SK-N-SH treated with all-trans-retinoic acid at 6 μM for 48 hours (cell line): ENCODE measurements at places on chromosomes 7 and 10.

GRCh38 chr7:45975367-45975766 lies 54.3 kb upstream of the IGFBP3 start:
- ATAC-seq, result no peak

DNA sequence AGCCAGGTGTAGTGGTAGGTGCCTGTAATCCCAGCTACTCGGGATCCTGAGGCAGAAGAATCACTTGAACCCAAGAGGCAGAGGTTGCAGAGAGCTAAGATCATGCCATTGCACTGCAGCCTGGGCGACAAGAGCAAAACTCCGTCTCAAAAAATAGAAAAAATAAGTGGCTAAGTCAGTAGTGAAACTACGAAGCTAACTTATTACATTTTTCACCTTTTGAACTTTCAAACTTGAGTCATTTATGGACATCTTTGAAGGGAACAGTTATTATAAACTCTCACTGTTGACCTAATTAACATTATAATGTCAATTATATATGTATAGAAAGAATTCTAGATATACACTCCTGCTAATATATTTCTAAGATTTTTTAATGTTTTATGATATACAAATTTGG lies 541.5 kb upstream of the C7orf33 start:
- ATAC-seq, result no peak

GRCh38 chr7:96720843-96721242 lies 11.2 kb upstream of the SEM1 start:
- ATAC-seq, result no peak

GRCh38 chr7:92824901-92825480 lies 11.4 kb downstream of the CDK6 start:
- ATAC-seq, result peak; percentile 8; the same call in 1 of the 3 replicates

- ATAC-seq, result no peak
Observed at GRCh38 chr7:157301610-157302120, 35.1 kb upstream of the DNAJB6 start.

- ATAC-seq, result no peak
Observed at GRCh38 chr10:15118615-15119014, 21.5 kb downstream of the RPP38 start.

- no peak for ATAC-seq
Observed at GRCh38 chr10:90317172-90317571, 540.7 kb downstream of the HTR7 start.

- ATAC-seq, result no peak
Observed at GRCh38 chr10:33570495-33570894, 236.0 kb upstream of the NRP1 start.

DNA sequence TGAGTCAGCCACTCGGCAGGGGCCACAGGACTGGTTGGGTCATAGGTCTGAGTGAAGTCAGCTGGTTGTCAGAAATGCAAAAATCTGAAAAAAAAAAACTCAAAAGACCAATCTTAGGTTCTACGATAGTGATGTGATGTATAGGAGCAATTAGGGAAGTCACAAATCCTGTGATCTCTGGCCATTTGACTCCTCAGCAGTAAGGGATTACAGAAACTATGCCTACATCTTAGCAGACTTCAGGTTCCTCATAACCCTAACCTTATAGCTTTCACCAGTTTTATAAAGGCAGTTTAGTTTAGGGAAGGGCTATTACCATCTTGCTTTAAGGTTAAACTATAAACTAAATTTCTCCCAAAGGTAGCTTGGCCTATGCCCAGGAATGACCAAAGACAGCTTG lies 163.1 kb upstream of the HGF start:
- ATAC-seq, result no peak

GRCh38 chr10:47334466-47335295 lies 12.4 kb downstream of the GDF2 start:
- no peak for ATAC-seq

DNA sequence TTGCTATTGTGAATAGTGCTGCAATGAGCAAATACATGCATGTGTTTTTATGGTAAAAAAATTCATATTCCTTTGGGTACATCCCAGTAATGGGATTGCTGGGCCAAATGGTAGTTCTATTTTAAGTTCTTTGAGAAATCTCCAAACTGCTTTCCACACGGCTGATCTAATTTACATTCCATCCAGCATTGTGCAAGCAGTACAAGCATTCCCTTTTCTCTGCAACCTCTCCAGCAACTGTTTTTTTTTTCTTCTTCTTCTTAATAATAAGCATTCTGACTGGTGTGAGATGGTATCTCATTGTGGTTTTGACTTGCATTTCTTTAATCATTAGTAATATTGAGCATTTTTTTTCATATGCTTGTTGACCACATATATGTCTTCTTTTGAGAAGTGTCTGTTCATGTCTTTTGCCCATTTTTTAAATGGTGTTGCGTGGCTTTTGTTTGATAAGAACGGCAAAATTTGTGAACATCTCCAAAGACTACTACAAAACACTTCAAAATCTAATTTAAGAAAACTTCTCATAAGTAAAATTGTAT lies 136.1 kb upstream of the MYO3A start:
- ATAC-seq, result no peak

DNA sequence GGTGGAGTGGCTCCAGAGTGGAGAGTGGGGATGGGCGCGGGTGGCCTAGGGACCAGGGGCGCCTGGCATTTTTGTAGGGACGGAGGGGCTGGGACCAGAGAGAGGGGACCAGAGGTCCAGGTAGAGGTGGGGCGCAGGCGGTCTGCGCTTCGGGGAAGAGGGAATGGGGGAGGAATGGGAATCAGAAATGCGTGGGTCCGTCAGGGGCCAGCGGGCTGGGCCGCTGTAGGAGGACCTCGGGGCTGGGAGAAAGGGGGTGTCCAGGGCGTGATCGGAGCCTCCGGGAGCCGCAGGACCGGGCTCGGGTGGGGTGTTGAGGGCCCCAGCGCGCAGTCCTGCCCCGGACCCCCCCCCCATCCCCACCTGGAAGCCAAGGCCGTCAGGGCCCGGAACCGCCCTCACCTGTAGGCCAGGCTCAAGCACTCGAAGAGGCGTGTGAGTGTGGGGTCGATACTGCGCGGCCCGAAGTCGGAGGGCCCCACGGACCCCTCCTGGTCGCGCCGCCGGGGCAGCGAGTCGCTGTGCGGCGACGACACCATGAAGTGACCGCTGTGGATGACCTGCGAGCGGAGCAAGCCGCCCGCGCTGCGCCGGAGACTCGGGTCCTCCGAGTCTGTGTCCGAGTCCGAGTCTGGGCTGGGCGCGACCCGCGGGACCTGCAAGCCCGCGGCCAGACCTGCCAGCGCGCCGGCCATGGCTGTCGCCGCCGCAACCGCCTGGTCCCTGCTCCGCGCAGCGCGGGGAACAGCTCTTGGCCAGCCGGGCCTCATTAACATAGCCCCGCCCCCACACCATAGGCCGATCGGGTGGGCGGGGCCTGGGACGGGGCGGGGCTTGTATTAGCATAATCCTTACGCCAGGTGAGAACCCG lies at the start of gene MLXIPL:
Gene MLXIPL (minus strand): TSS at position 725 of the 871 bp plus-strand sequence. CDS start 30 bp downstream, at position 695.
- ATAC-seq, result peak; percentile 87

GRCh38 chr10:44390585-44391072 lies 5.7 kb upstream of the CXCL12 start:
- no peak for ATAC-seq

GRCh38 chr10:11655836-11656235 lies 44.4 kb upstream of the USP6NL start:
- ATAC-seq, result 0 out of 3 replicates have a peak, but pooled peaks have one; percentile 22

DNA sequence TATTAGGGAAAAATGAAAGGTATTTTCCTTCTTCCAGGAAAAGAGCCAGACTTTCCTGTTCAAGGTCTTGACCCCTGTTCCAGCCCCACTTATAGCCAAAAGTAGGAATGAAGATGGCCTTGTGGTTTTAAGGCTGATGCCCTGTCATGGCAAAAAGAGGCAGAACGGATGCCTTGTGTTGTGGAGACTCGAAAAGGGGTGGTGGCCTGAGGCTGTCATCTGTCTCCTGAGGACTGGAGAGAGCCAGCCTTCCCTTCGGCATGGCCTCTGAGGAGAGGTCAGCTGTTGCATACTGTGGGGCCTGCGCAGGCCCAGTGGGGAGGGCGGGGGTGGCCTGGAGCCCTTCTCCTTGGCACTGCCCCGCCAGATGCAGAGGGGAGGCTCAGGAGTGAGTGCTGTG lies 166.0 kb upstream of the EEPD1 start:
- ATAC-seq, result no peak

- ATAC-seq, result no peak
Observed at GRCh38 chr10:99357691-99358090, 28.5 kb downstream of the CNNM1 start.

- peak; percentile 98 for ATAC-seq
Observed at GRCh38 chr7:112898432-112899290, 108.5 kb upstream of the TMEM168 start.

GRCh38 chr10:110123594-110123993 lies 83.8 kb upstream of the MXI1 start:
- no peak for ATAC-seq

DNA sequence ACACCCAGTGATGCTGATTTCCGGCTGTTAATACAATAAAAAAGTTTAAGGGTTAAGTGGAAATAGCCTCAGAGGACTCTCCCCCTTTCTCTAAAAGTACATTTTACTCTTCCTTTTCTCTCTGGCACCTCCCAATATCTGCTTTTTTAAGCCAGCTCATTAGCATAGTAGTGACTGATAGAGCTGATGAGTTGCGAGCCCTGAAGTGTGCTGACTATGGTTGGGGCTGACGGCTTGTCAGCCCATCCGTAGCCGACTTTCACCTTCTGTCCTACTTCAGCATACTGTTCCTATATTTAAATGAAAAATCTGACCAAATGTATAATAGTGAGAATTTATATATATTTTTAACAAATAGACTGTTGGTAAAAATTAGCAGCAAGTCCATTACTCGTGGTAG lies 80.0 kb downstream of the SHH start:
- no peak for ATAC-seq

DNA sequence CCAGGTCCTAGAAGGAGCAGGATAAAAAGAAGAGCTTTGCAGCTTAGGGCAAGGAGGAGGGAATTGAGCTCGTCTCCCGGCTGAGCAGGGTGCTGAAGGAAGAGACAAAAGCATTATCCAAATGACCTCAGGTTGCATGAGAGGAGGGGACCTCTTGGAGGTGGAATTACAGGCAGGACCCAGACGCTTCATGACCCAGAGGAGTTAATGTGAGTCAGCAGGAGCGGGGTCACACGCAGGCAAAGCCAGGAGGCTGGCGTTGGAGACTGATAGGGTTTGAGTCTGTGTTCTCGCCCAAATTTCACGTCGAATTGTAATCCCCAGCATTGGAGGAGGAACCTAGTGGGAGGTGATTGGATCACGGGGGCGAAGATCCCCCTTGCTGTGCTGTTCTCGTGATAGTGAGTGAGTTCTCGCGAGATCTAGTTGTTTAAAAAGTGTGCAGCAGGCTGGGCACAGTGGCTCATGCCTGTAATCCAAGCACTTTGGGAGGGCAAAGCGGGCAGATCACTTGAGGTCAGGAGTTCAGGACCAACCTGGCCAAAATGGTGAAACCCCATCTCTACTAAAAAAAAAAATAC lies 63.7 kb upstream of the AUTS2 start:
- ATAC-seq, result no peak

DNA sequence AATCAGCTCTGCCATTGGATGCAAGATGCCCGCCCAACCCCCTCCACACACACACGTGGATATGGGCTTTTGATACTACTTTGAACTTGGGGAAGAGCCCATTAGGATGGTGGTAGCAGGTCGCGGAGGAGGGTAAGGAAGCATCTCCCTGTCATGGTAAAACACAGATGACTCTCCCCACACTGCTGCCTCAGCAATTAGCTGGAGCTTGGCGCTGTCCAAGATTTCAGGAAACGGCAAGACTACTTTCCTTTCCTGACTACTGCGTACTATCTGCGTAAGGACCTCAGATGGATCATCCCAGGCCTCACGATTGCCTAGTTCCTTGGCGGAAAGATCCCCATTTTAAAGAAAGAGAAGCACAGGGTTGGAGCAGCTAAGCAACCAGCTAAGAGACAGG lies 134.3 kb downstream of the C10orf90 start:
- no peak for ATAC-seq

DNA sequence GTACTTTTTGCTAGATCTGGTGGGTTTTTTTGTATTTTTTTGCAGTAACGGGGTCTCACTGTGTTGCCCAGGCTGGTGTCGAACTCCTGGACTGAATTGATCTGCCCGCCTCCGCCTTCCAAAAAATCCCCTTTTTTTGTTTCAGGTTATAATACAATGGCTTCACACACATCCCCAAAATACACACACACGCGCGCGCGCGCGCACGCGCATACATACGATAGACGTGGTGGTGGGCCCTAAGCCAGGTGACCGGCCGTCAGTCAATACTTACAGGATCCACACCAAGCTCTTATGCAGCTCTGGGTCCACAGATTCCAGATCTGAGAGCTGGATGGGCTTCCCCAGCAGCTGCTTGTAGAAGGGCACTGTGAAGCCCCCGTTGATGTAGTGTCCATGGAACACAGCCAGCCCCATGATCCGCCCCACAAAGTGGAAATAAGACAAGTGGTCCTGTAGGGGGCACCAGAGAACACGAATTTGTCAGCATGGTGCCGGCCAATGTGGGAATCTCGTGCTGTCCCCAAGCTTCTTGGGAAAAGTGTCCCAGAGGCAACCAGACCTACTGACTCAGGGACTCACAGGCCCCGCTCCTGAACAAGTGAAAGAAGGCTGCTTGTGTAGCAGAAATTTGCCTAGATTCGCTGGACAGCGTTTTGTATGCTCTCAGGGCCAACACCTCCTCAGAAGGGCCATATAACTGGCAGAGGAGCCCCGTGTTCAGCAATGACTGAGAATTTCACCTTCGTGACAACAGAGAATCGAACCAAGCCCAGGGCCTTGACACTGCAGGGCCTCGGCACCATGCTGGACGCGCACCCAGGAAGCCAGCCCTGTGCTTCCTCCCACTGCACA lies 103.6 kb downstream of the SMURF1 start:
- peak; percentile 84 for ATAC-seq

DNA sequence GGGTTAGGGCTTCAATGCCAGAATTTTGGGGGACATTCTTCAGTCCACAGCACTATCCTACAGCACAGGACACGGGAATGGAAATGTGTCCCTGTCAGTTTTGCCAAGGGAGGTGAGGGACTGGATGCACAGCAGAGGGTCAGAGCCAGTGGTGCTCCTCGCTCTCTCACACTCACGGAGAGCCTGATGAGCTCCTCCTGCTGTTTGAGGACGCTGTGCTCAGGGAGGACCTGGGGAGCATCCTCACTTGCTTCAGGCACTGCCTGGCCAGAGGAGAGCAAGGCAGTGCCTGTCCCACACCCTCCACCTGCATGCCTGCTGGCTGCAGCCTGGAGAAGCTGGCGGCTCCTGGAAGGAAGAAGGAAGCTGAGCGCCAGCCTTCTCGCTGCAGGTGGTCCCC lies 58.6 kb downstream of the RAMP3 start:
- no peak for ATAC-seq

DNA sequence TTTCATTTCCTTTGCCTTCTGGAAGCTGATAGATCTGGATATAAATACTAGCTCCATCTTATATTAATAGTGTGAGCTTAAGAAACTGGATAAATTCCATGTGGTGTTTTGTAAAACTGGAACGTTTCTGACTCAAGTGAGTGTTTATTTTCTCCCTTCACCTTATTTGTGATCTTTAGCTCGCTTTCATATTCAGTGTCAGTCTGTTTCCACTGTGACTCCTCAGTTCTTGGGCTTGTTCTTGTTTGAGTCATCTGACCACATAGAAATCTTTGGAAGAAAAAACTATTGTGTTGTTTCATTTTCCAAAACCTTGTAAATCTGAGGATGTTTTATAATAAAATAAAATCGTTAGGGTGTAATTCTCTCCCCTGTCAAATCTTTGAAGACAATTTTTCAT lies 186.4 kb downstream of the POLR1F start:
- no peak for ATAC-seq

- no peak for ATAC-seq
Observed at GRCh38 chr7:156612930-156613329, 27.6 kb upstream of the RNF32 start.
